ENCODE measurements at places on chromosomes 3 and 15. TPM values are rescaled to one million over a fixed set of nuclear protein-coding genes. Genes with fewer than 3 reads are reported as not detected.

GRCh38 chr15:90001683-90002427, 731 bp downstream of the ZNF710 start:
- DNase-seq: peak; percentile 83

DNA sequence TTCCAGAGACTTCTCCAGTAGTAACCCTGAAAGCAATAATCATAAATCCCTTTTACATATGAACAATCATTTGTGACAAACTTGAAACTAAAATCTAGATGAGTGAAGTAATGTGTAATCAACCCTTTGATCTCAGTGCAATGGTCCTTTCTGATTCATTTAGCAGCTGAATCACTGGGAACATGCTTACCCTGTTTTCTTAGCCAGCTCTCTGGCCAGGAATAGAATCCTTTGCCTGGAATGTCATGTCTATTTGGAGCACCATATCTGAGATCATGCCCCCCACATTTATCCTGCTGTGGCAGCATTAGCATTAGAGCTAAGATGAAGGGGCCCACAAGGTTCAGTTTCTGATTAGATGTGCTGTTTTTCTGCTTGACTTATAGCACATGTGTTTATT, 309.8 kb downstream of the OXSM start:
- DNase-seq: no peak

DNA sequence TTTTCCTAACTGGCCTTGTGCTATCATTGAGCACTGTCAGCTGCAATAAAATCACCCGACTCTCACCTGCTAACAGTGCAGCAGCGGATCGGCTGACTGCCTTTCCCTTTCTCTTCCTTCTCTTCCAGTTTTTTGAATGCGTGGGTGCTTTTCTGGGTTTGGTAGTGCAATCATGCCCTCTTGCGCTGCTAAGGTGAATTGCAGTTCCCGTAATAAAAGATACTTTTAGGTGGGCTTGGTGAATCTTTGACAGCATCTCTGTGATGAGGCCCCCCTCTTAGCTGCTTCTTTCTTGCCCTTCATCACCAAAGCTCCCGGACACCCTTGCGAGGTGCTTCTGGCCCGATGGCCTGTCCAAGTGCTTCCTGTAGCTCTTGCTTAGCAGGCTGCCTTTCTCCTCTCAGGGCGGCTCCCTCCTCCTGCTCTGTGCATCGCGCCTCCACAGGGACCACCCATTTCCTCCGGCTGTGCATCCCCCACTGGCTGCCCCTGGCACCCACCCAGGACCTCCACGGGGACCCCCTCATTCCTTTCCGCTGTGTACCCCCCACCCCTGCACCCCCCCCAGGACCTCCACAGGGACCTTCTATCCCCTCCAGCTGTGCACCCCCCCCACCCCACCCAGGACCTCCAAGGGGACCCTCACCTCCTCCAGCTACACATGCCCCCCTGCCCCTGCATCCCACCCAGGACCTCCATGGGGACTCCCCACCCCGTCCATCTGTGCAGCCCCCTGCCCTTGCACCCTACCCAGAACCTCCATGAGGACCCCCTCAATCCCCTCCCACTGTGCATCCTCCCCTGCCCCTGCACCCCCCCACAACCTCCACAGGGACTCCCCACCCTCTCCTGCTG, 50.8 kb upstream of the RPL32 start:
- no peak for DNase-seq

DNA sequence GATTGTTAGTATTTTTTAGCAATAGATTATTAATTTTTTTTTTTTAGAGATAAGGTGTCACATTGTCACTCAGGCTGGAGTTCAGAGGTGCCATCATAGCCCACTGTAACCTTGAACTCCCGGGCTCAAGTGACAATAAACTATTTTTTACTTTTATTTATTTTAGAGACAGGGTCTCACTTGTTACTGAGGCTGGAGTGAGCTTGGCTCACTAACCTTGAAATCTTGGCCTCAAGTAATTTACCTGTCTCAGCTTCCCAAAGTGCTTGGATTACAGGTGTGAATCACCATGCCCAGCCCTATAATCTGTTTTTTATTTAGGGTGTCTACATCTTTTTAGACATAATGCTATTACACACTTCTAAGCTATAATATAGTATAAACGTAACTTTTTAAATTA, 7.9 kb upstream of the ARPP19 start:
- DNase-seq: no peak

DNA sequence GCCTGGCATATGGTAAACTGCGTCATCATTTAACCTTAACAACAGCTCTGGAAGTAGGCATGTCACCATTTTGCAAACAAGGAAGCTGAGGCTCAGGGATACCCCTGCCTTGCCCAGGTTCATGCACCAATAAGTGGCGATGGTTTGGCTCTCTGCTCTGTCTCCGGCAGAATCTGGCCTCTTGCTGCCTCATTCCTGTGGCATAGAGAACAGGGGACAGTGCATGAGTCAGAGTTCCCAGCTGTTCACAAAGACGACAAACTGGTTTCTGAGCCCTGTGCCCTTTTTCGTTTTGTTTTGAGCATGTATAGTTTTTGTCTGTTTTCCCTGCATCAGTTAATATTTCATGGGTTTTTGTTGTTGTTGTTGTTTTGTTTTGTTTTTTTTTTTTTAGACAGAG, 236.8 kb downstream of the OPA1 start:
- no peak for DNase-seq

- DNase-seq: no peak
Measured at GRCh38 chr3:147574621-147575020, 165.5 kb downstream of the ZIC1 start.

GRCh38 chr3:44326019-44326418, 12.5 kb upstream of the TCAIM start:
- DNase-seq: no peak

DNA sequence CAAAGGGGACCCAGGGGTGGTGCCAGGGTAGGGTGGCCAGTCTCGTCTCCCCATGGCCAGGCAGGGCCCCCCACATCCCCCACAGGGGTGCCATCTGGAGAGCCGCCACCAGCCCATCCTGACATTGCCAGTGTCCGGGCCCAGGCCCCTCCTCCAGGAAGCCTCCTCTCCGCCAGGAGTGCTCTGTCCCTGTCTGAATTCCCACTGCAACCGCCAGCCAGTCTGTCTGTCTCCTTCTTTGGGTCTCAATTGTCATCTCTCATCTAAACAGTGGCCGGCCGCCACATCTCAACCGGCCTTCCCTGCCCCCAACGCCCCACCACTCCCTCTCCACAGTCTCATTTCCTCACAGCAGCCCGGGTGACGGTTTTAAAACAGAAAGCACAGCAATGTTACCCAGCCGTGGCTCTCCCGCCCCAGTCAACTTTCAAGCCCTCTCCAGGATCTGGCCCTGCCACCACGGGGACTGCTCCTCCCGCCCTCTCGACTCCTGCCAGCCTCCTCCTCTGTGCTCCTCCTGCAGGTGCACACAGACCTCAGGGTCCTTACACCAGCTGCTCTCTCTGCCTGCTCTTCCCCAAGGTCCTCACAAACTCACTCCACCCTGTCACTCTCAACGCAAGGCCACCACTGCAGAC, 57.0 kb downstream of the IQSEC1 start:
- DNase-seq: peak; percentile 81

- no peak for DNase-seq
Measured at GRCh38 chr3:18735005-18735404, 309.9 kb upstream of the SATB1 start.

- no peak for DNase-seq
Measured at GRCh38 chr15:78625606-78626280, 4.9 kb upstream of the CHRNA3 start.

GRCh38 chr3:154979331-154979730, 100.8 kb upstream of the MME start:
- no peak for DNase-seq

DNA sequence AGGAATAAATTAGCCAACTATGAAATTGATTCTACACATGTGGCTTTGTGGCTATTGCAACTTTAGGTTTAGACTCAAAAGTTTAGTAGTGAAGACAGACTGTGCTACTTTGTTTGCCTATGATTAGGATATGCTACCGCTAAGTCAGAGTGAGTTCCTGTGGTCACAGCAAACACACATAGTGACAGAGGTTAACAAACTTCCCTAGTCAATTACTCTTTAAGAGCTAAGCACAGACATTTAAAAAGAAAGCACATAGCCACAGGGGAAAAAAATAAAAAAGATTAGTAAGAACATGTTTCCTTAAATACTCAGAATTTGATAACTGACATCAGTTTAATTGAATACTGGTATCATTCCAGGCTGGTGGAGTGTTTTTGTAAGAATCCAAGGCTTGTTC, 207.1 kb downstream of the GBE1 start:
- DNase-seq: no peak

GRCh38 chr15:66673410-66674322, 28.4 kb upstream of the SMAD6 start:
- no peak for DNase-seq

DNA sequence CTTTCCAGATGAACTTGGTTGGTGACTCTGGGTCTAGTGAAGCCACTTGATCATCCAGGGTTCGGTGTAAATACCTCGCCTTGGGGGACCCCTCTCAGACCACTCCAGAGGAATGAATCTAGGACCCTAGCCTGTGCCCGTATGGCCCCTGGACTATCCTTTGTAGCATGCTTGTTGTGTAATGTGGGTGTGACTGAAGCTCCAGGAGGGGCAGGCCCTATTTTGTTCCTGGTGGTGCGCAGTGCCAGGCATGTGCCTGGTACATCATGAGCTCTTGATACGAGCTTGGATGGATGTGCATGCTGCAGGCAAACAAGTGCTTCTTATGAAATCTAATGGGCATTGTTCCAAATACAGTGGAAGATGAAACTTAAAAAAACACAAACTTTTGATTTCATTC, 82.8 kb downstream of the EBLN2 start:
- DNase-seq: no peak

GRCh38 chr15:61634837-61635236, 405.7 kb upstream of the RORA start:
- DNase-seq: no peak

GRCh38 chr15:51099185-51099584, 4.5 kb upstream of the TNFAIP8L3 start:
- DNase-seq: no peak

DNA sequence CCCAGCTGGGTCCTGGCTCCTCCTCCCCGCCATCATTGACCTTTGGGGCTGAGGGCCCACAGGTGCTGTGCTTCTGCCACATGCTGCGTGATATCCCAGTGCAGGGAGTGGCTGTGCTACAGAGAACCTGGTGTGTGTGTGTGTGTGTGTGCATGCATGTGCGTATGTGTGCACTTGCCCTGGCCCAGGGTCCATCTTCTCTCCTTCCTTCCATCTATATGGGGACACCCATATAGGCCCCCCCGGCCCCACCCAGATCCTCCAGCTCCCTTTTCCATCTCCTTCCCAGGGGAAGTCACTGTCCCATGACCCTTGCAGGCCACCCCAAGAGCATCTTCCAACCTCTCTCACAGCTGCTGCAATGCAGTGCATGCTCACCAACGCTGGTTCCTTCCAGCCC, 12.6 kb downstream of the RASGRF1 start:
- DNase-seq: peak; percentile 29

GRCh38 chr15:65595960-65596359, 15.0 kb downstream of the INTS14 start:
- DNase-seq: no peak

- DNase-seq: peak; percentile 92
Measured at GRCh38 chr3:38138349-38139190, at the start of gene MYD88. TSS of gene MYD88 (plus strand) at chr3:38138661. CDS start at chr3:38138701, 40 bp downstream.

DNA sequence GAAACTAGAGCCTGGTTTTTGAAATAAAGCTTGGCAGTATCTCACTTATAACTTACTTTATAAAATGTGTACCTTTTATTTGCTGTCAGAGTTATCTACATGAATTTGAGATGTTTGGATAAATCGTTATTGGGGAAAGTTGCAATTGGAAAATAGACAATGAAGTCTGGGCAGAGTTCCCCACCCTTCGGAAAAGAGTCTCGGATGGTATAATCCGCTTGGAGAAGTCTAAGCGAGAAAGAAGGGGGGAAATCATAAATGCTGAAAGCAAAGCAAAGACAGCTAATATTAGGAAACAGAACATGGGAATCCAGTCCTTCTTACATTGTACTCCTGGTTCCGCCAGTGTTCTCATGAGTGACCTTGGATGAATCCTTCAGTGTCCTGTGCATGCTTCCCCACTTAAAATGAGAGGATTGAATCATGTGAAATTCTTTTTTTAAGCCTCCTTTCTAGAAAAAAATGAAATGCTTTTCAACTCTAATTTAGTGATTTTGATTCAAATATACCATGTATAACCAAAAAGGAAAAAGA, 162.4 kb downstream of the ATG7 start:
- DNase-seq: no peak

DNA sequence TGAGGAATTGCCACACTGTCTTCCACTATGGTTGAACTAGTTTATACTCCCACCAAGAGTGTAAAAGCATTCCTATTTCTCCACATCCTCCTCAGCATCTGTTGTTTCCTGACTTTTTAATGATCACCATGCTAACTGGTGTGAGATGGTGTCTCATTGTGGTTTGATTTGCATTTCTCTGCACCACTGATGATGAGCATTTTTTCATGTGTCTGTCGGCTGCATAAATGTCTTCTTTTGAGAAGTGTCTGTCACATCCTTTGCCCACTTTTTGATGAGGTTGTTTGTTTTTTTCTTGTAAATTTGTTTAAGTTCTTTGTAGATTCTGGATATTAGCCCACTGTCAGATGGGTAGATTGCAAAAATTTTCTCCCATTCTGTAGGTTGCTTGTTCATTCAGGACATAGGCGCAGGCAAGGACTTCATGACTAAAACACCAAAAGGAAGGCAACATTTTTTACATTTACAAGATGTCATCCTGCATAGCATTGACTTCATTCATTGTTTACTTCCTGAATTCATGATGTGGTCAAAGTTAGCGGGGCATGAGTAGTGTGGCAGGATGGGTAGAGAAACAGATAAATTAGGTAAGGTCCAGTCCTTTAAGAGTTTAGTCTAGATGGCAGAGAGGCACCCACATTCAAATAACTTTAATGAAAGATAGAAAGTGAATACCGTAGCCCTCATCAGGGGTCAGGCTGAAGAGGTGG, 45.1 kb upstream of the LPP start:
- no peak for DNase-seq

GRCh38 chr3:82676356-82677026, 915.0 kb upstream of the GBE1 start:
- DNase-seq: no peak

GRCh38 chr3:165797551-165797950, 39.7 kb downstream of the BCHE start:
- no peak for DNase-seq

Gene PRKCD
- total RNA-seq: 11.1 TPM

Gene CP
- total RNA-seq: 6.6 TPM

Gene PROK2
- not detected for total RNA-seq

Gene DNAH1
- total RNA-seq: 7.5 TPM

Gene HMCES
- total RNA-seq: 19.1 TPM

Gene TRIM42
- total RNA-seq: not detected

Gene DUOX2
- total RNA-seq: 0.14 TPM

Gene MCTP2
- total RNA-seq: 1.6 TPM

Gene MESP2
- total RNA-seq: not detected

Gene TRAK1
- 17.6 TPM for total RNA-seq

Gene ITGA11
- 1.2 TPM for total RNA-seq

Gene SLC38A3
- total RNA-seq: not detected

Gene GCNT3
- total RNA-seq: 1.1 TPM

Gene SECISBP2L
- 44.6 TPM for total RNA-seq

Gene ZNF662
- total RNA-seq: 7.4 TPM

Measured in sigmoid colon (tissue), 7 donors.